SW 1271 (cell line): ENCODE measurements at places on chromosomes 3 and 15.

GRCh38 chr15:36373550-36373949 is 205.9 kb upstream of the CDIN1 start:
- no peak for DNase-seq

- DNase-seq = no peak
These were observed 409 bp upstream of the LHFPL4 start for GRCh38 chr3:9553948-9554513.

DNA sequence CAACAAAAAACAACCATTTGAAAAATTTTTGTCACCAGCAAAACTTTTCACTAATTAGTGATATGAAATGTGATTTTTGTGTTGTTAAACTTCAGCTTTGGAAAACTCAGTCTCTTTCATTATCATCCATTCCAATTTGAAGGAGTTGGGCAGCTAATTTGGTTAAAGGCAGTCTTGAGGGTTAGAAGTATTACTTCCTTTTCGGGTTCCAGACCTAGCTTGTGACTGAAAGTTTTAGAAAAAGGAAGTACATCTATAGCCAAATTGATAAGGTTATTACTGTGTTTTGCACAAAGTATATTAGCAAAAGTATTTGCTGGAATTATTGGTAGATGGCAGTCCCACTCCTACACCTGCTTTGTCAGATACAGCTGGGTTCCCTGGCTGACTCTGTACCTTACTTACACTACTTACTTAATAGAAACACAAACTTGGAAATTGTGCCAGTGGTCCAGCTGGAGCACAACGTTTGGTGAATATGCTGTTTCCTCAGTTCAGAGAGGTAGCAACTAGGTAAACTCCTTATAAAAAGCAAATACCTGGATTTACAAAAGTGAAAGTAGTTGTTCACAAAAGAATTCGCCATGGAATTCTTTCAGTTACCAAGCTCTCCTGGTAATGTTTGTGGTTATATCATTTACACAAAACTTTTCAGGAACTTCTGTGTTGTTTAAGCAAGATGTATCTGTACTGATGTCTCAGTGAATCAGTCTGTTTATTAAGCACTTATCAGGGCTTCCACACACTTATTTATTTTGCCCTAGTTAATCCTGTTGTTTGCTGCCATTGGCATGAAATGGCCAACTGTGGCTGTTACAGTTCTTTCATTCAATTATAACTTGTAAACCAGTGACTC is 31.6 kb downstream of the TIPARP start:
- DNase-seq = no peak

GRCh38 chr3:183464480-183464879 is 36.1 kb upstream of the MCF2L2 start:
- no peak for DNase-seq

GRCh38 chr3:51673802-51674654 is 3.0 kb downstream of the TEX264 start:
- DNase-seq = no peak

DNA sequence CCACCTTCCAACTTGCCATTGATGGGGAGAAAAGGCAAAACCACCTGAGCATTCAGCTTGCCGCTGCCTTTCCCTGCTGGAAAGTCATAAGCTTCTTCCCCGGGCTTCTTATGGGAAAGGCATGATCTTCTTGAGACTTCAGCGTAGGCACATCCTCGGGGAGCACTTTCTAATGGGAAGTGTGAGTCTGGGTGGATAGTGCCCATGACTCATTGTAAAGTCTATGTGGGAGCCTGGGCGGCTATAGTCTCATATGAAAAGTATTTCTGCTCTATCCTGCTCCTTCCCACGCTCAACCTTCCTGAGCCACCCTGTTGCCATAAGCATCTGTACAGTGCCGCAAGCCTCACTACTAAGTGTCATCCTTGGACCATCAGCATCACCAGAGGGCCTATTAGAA is 309.9 kb upstream of the THBS1 start:
- no peak for DNase-seq

DNA sequence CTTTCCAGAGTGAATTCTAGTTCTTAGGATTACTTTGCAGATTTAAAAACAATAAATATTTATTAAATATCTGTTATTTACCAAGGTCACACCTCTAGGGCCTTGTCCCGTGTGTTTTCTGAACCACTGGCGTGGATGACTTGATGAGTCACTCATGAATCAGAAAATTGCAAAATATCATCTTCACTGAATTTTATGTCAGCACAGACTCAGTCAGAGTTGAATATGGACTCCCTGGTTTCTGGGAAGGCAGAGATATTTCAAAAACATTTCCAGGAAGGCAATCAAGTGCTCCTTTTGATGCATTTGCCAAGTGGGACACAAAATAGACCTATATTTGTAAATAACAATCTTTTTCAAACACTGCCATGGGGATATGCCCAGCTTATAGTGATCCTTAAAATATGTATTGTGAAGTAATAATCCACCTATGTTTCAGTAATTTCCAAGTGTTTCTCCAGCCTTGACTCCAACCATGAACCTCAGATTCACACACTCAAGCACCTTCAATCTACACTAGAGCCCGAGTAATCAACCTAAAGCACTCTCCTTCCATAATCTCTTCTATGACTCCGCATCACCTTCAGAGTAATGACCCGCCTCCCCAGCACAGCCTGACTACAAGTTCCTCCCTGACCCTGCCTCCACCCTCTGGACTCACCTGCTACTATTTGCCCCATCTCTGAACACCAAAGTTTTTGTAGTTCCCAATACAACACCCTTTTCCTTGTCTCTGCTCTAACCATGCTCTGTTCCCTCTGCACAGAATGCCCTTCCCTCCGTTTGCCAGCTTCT is 24.3 kb downstream of the DPH3 start:
- DNase-seq = peak; percentile 25

DNA sequence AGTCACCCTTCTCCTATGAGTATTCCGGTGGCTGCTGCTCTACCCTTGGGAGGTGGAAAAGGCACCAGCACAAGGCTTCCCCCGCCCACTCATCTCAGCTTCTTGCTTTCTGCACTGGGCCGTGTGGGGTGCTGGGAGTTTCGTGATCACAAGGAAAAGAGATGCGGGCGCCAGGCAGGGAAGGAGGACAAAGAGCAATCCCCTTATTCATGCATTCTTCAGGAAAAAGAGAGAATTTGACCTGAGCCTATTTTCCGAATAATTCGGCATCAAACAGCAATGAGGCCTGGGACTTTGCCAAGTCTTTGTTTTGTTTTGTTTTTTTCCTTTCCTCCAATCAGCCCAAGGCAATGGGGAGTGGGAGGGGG is 102.2 kb upstream of the LPP start:
- no peak for DNase-seq

- no peak for DNase-seq
These were observed 9.0 kb downstream of the ARPP21 start for GRCh38 chr3:35648347-35648746.

DNA sequence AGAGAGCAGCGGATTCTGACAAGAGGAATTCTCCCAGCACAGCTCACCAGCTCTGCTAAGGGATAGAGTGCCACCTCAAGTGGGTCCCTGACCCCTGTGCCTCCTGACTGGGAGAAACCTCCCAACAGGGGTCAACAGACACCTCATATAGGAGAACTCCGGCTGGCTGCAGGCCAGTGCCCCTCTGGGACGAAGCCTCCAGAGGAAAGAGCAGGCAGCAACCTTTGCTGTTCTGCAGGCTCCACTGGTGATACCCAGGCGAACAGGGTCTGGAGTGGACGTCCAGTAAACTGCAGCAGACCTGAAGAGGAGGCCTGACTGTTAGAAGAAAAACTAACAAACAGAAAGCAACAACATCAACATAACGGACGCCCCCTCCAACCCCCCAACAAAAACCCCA is 31.3 kb upstream of the FGF12 start:
- no peak for DNase-seq

GRCh38 chr3:98504539-98504938 is 7.1 kb downstream of the OR5K2 start:
- DNase-seq = no peak

- no peak for DNase-seq
These were observed 30.4 kb upstream of the WWTR1 start for GRCh38 chr3:149688122-149688757.

DNA sequence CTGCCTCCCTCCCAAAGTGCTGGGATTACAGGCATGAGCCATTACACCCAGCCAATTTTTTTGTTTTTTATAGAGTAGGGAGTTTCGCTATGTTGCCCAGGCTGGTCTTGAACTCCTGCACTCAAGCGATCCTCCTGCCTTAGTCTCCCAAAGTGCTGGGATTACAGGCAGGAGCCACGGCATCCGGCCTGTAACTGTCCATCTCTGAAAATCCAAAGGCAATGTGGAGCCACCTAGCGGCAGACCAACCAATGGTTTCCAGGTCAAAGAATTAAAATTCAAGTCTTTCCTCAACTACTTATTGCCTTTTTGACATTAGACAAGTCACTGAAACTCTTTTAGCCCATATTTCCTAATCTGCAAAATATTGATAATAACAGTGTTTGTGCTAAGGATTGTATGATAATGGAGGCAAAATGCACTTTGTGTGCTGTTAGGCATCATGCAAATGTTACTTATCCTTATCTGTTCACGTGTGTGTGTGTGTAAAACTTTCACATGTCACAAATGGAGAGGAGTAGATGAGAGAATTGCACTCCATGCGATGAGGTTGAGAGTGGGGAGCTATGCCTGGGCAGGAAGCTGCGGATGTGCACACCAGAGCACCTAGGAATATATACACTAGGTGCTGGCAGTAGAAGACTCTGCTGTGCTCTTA is 48.7 kb downstream of the COL8A1 start:
- DNase-seq = peak; percentile 55

- no peak for DNase-seq
These were observed 452.1 kb downstream of the RAP2B start for GRCh38 chr3:153614140-153614539.

- no peak for DNase-seq
These were observed 215.0 kb upstream of the CDIN1 start for GRCh38 chr15:36364377-36364776.

DNA sequence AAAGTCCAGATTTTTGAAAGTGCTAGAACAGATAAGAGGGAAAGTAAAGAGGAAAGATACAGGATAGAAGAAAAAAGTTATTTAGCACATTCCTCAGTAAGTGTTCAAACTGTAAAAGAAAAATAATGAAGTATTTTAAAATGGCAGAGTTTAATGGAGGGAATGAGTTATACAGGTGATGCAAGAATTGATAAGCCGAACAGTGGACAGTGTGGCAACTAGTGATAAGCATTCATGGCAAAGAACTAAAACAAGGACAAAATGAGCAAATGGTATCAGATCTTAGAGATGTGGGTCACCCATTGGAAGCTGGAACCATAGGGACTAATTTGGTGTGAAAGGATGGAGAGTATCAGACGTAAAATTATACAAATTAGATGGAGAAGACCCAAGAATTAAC is 622.9 kb upstream of the SGO1 start:
- no peak for DNase-seq

GRCh38 chr3:112773864-112774263 is 72.8 kb downstream of the CD200R1L start:
- no peak for DNase-seq

DNA sequence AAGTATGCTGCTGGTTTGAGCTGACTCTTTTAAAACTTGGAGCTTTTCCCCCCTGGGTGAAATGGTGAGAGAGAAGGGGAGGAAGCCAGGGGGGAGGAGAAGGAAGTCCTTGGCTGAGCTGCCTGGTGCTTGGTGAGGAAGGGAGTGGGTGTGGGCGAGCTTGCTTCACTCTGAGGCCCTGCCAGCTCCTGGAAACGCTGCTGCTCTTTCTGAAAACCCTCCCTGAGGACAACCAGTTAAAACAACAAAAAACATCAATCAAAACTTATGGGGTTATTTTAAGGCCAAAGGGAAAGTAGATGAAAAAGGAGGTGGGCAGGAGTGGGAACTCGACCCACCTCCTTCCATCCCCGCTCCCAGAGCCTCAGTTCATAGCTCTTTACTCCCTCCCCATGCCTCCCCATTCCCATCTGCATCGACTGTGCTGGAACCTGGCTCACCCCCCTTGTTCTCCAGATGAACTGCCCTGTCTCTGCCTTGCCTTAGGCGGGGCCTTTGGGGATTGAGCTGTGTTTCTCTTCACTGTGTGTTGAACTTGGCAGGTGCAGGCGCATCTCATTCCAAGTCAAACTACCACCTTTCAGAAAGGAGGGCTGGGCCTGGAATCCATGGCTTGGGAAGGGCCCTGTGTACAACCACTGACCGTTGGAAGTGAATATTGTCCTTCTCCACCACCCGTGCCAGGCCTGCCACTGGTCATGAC is 166.1 kb downstream of the ZNF621 start:
- DNase-seq = no peak

- no peak for DNase-seq
These were observed 244.2 kb upstream of the SLITRK3 start for GRCh38 chr3:165440380-165440779.

DNA sequence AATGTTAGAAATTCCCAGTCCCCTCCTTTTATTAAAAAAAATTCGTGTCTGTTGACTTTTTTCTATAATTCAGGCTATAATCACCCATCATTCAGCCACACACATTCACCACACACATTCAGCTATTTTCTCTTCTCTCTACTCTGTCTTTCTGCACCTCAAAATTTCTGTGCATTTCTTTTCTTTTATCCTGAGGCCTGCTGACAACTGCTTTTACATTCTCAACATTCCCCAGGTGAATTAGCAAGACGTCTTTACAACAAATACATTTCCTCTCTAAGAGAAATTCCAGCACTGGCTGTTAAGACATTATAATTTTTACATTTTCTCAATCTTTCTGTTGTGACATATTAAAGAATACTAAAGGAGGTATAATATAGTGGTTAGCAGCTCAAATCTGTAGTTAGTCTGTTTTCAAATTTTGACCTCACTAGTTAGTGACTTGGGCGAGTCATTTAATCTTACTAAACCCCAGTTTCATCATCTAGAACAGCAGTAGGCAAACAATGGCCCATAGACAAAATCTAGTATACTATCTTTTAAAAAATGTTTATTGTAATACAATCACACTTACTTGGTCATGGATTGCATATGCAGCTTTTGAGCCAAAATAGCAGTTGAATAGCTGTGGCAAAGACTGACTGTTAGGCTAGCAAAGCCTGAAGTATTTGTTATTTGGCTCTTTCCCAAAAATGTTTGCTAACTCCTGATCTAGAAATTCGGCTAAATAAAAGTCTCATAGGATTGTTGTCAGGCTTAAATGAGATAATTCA is 350.7 kb downstream of the NSUN3 start:
- no peak for DNase-seq

GRCh38 chr3:66181764-66182163 is 39.0 kb upstream of the SLC25A26 start:
- no peak for DNase-seq

DNA sequence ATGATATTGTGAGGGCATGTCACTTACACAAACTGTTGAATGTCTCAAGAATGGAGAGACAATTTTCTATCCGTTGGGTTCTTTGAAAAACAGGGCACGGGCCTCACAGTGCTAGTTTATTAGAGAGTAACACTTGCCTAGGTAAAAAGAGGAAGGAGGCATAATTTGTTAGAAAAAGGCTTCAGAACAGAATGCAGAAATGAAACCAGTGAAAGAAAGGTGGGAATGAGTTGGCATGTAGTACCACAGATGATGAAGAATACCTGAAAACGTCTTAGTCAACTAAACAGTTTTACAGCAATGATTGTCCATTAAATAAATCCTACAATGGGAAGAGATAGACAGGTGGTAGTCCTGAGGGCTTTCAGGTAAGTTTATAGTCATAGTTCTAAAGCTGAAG is 1399.7 kb upstream of the CADM2 start:
- DNase-seq = no peak
